Heart left ventricle (tissue), 16 donors: ENCODE measurements at places on chromosomes 6 and 20. TPM values are rescaled to one million over a fixed set of nuclear protein-coding genes. Genes with fewer than 3 reads are reported as not detected.

DNA sequence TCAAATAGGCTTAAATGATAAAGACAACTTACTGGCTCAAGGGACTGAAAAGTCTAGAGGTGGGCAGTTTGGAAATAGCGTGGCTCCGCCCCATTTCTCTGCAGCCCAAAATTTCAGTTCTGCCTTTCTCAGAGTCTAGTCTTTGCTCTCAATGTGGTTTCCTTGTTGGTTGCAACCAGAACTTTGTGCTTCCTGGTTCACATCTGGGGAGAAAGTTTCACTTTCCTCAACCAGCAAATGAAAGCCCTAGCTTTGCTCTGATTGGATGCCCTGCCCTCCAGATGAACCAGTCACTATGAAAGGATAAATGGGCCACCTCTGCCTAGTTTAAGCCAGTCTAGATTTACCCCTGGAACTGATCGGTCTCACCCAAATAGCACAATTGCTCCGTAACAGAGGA is 14.9 kb downstream of the SYCP2L start:
- no peaks in the 10 kb centered on the region for H3K4me1 ChIP-seq
- H3K27ac ChIP-seq, result no peak overlapping the region
- no peaks in the 10 kb centered on the region for H3K27me3 ChIP-seq
- no peak overlapping the region for H3K4me3 ChIP-seq
- DNase-seq, result no peak

- H3K36me3 ChIP-seq, result no peaks in the 10 kb centered on the region
- no peak for DNase-seq
- H3K4me3 ChIP-seq, result no peak overlapping the region
Observed at GRCh38 chr6:35161266-35161665, 20.1 kb upstream of the TCP11 start.

- H3K27ac ChIP-seq, result no peak overlapping the region
- H3K27me3 ChIP-seq, result no peaks in the 10 kb centered on the region
- H3K36me3 ChIP-seq, result no peaks in the 10 kb centered on the region
- H3K4me1 ChIP-seq, result peaks cover 5% of the 10 kb centered on the region
Observed at GRCh38 chr6:14143305-14143704, 25.7 kb downstream of the CD83 start.

DNA sequence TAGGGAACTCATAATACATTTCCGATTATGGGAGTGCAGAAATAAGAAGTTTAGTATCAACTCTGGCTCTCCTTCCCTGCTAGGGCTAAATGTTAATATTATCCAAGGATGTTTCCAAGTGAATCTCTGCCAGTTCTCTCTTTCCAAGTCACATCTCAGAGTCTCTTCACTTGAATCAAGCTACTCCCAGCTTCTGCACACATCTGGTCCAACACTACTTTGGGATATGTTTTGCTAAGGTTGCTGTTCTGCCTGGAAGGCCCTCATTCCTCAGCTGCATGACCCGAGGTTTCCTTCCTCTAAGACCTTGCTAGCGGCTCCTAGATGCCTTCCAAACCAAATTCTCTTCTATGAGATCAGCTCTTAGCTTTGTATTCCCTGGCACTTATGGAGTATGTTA is 331.8 kb downstream of the GJA1 start:
- no peaks in the 10 kb centered on the region for H3K4me1 ChIP-seq
- no peak for DNase-seq
- no peak overlapping the region for H3K4me3 ChIP-seq
- H3K27ac ChIP-seq, result peak overlapping the region; percentile 3
- H3K36me3 ChIP-seq, result no peaks in the 10 kb centered on the region
- H3K27me3 ChIP-seq, result no peaks in the 10 kb centered on the region

GRCh38 chr6:111686249-111686931 is 80.7 kb upstream of the TRAF3IP2 start:
- H3K4me3 ChIP-seq, result no peak overlapping the region
- DNase-seq, result peak; percentile 63
- no peaks in the 10 kb centered on the region for H3K36me3 ChIP-seq
- peaks cover 4% of the 10 kb centered on the region for H3K4me1 ChIP-seq
- H3K27ac ChIP-seq, result peak overlapping the region; percentile 79

DNA sequence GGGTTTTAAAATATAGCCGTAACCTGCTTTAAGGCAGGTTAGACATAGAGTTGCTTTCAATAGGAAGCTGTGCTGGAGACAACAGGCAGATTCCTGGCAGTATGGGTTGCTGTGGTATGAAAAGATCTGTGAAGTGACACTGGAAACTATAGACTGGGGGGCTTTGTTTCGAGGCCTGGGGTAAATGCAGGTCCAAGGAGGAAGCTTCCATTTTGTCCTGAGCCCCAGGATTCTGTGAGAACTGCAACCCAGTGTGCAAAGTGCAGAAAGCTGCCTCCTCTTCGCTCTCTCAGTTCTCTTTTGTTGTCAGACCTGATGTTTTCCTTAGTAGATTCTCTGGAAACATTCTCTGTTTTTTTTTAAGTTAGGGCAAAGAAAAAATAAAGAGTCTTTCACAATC is 86.9 kb downstream of the LYRM4 start:
- DNase-seq, result no peak
- no peaks in the 10 kb centered on the region for H3K36me3 ChIP-seq
- H3K27ac ChIP-seq, result peak overlapping the region; percentile 8
- no peaks in the 10 kb centered on the region for H3K27me3 ChIP-seq

Gene CNR1
- total RNA-seq, result 0.47 TPM

Gene SNX21
- total RNA-seq, result 14.1 TPM

DNA sequence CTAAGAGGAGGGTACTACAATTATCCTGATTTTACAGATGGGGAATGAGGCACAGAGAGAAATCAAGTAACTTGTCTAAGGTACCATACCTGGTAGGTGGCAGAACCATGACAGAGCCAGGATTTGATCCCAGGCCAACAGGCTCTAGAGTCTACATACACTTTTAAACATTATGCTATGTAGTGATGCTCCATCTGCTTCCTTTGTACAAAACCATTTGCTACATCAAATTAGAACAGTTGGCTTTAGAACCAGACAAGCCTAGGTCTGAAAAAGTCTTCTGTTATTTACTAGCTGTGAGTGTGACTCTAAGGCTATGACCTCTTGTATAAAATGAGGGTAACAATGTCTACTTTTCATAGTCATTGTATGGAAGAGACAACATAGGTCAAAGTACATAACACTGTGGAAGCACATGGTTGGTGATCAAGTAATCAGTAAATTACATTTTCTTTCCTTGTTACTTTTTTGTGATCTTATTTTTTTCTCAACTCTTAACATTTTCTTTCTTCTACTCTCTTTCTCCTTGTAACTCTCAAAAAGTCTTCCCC is 122.1 kb downstream of the PDSS2 start:
- H3K36me3 ChIP-seq, result no peaks in the 10 kb centered on the region
- H3K27me3 ChIP-seq, result no peaks in the 10 kb centered on the region
- no peaks in the 10 kb centered on the region for H3K4me1 ChIP-seq
- no peak overlapping the region for H3K4me3 ChIP-seq

GRCh38 chr6:89978749-89979145 is 84.5 kb downstream of the GJA10 start:
- no peaks in the 10 kb centered on the region for H3K27me3 ChIP-seq
- no peak overlapping the region for H3K4me3 ChIP-seq
- H3K36me3 ChIP-seq, result no peaks in the 10 kb centered on the region

- H3K27me3 ChIP-seq, result no peaks in the 10 kb centered on the region
- peaks cover 10% of the 10 kb centered on the region for H3K4me1 ChIP-seq
- H3K27ac ChIP-seq, result no peak overlapping the region
- H3K36me3 ChIP-seq, result no peaks in the 10 kb centered on the region
- no peak overlapping the region for H3K4me3 ChIP-seq
Observed at GRCh38 chr6:134657343-134657742, 292.6 kb downstream of the ALDH8A1 start.

DNA sequence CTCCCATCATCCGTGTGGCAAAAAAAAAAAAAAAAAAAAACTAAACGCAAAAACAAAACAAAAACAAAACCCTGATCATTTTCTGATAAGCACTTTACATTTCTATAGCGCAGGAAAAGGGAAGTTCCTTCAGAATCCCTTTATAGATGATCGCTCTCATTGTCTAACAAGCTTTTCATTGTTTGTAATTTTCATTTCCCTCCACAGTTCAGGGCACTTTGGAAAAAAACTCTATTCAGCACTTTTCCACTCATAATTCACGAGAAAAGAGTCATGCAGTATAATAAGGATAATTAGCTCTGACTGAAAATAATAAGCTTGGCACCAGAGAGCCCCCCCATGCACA is 89.4 kb upstream of the ATXN1 start:
- no peak overlapping the region for H3K4me3 ChIP-seq
- no peak for DNase-seq
- H3K4me1 ChIP-seq, result no peaks in the 10 kb centered on the region
- no peak overlapping the region for H3K27ac ChIP-seq
- no peaks in the 10 kb centered on the region for H3K36me3 ChIP-seq

- H3K27ac ChIP-seq, result peak overlapping the region; percentile 83
- H3K4me3 ChIP-seq, result no peak overlapping the region
- H3K4me1 ChIP-seq, result peaks cover 17% of the 10 kb centered on the region
- DNase-seq, result no peak
- H3K36me3 ChIP-seq, result no peaks in the 10 kb centered on the region
Observed at GRCh38 chr6:4359108-4359730, 223.8 kb upstream of the ECI2 start.

DNA sequence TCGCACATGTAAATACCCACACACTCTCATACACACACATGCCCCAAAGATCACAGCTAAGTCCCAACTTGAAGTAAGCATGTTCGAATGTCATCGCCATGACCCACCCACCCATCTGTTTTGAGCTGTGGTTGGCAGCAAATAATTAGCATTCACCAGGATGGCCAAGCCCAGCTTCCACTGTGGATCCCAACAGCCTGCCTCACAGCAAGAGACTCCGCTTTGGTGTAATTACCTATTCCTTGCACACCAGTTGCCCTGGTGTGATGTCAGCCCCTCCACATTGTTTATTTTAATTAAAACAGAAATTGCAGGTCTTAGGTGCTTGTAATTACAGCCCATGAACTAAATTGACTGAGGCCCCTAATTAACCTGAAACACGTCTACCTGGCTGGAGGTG is 81.1 kb downstream of the MAFB start:
- H3K27me3 ChIP-seq, result no peaks in the 10 kb centered on the region
- H3K4me3 ChIP-seq, result no peak overlapping the region
- no peaks in the 10 kb centered on the region for H3K36me3 ChIP-seq
- no peak overlapping the region for H3K27ac ChIP-seq
- no peaks in the 10 kb centered on the region for H3K4me1 ChIP-seq

DNA sequence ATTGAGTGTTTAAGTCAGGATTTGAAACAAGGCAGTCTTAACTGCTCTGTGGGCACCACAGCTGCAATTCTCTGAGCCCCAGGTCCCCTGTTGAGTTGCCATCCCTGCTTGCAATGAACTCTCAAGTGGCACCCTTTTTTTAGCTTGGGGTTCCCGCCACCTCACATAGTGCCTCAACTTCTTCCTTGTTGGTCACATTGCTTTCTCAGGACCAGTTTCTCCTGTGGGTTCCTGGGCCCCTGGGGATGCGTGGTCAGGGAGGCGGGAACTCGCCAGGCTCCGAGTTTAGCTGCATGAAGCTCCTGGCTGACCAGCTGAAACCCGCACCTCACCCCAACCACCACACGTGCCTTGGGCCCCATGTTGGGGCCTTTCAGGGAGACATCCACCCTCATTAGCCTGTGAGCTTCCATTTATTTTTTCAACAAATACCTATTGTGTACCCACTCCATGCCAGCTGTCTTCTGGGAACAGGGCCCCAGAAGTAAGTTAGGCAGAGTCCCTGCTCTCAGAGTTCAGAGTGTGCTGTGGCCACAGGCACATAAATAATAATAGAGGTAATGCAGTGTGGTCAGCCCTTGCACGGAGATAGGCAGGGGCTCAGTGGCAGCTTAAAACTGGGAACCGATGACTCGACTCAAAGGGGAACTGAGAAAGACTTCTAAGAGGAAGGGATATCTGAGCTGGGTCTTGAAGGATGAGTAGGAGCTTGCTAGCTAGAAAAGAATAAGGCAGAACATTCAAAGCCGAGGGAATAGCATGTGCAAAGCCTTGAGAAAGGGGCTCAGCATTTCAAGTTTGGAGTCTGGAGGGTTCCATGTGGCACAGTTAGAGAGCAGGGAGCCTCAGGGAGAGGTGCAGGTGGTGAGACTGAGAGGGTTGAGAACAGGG is 33.9 kb upstream of the FAM83D start:
- no peaks in the 10 kb centered on the region for H3K27me3 ChIP-seq
- H3K4me3 ChIP-seq, result no peak overlapping the region
- H3K4me1 ChIP-seq, result no peaks in the 10 kb centered on the region
- no peak for DNase-seq

- no peaks in the 10 kb centered on the region for H3K36me3 ChIP-seq
- no peak overlapping the region for H3K27ac ChIP-seq
- H3K4me1 ChIP-seq, result no peaks in the 10 kb centered on the region
- DNase-seq, result peak; percentile 54
Observed at GRCh38 chr20:42442716-42443115, 747.0 kb downstream of the PTPRT start.

Gene PHACTR3
- 1.2 TPM for total RNA-seq

Gene TSBP1
- not detected for total RNA-seq

Gene RNF144B
- 8.9 TPM for total RNA-seq

Gene SPATS1
- total RNA-seq, result not detected

GRCh38 chr6:17932330-17932852 is 55.0 kb downstream of the KIF13A start:
- H3K27me3 ChIP-seq, result no peaks in the 10 kb centered on the region
- peak overlapping the region; percentile 76 for H3K27ac ChIP-seq
- no peak overlapping the region for H3K4me3 ChIP-seq
- DNase-seq, result peak; percentile 83
- no peaks in the 10 kb centered on the region for H3K36me3 ChIP-seq

GRCh38 chr6:38501931-38502330 is 137.8 kb downstream of the BTBD9 start:
- H3K4me3 ChIP-seq, result no peak overlapping the region
- no peaks in the 10 kb centered on the region for H3K27me3 ChIP-seq
- no peak for DNase-seq
- H3K27ac ChIP-seq, result no peak overlapping the region

DNA sequence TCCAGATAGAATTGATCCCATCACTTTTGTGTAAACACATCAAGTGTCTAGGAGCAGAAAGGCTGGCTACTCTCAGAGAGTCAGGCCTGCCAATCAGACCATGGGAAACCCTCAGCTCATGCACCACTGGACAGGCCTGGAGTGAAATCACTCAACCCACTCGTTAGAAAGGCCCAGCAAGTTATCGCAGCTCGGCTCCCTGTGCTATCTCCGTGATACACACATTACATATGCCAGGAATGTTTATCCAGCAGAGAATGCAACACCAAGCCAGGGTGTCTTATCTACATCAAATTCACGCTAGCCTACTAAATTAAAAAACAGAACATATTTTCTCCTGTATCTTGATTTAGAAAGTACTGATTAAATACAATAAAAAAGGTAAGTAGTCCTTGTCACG is 232.4 kb upstream of the FOXQ1 start:
- H3K27me3 ChIP-seq, result peaks cover 10% of the 10 kb centered on the region
- no peak for DNase-seq
- H3K36me3 ChIP-seq, result no peaks in the 10 kb centered on the region
- H3K4me1 ChIP-seq, result no peaks in the 10 kb centered on the region
- no peak overlapping the region for H3K4me3 ChIP-seq

DNA sequence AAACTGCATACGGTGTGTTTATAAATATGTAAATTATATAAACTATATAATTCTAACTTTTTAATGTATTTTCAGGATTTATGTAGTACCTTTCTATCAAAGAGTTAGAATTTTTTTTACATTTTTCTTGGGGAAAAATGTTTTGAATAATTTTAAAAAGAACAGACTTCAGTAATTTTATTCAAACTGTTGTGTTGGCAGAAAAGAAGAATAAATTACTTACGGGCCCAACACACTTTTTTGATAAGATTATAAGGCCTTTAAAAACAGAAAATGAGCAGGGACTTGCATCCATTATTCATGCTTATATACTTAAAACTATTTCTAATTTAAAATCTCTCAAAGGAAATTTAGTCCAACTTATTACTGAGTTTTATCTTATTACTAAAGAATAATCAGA is 58.2 kb downstream of the KIF16B start:
- no peak for DNase-seq
- H3K4me1 ChIP-seq, result no peaks in the 10 kb centered on the region
- H3K36me3 ChIP-seq, result no peaks in the 10 kb centered on the region
- H3K27me3 ChIP-seq, result no peaks in the 10 kb centered on the region
- H3K27ac ChIP-seq, result peak overlapping the region; percentile 58
